ENCODE measurements at places on chromosomes 4 and X.

- DNase-seq, result no peak
These were observed 103.9 kb downstream of the IQCM start for GRCh38 chr4:149711593-149712365.

- no peak for DNase-seq
These were observed 77.3 kb downstream of the NAA11 start for GRCh38 chr4:79248610-79249009.

- DNase-seq, result no peak
These were observed 7.6 kb downstream of the EIF4E start for GRCh38 chr4:98921292-98921691.

GRCh38 chr4:2385516-2385915 is 32.9 kb downstream of the ZFYVE28 start:
- no peak for DNase-seq

DNA sequence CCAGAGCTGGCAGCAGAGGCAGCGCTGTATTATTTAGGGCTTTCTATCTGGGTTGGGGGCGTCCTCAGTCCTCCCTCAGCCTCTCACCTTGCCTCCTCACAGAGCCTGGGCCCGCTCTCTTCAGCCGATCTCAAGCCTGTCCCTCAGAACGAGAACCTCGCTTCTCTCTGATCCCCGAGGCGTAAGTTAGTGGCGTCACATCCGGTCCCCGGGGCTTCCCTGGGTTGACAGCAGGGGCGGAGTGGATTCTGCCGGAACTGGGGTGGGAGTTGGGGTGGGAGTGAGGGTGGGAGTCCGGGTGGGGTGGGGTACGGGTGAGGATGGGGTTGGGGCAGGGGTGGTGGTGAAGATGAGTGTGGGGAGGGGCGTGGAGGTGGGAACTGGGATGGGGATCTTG is at the start of gene MAGEA10:
Gene MAGEA10, minus strand, starts transcription at position 190 of the 397 bp plus-strand sequence. CDS start 2,957 bp downstream, outside the sequence.
- DNase-seq, result no peak

DNA sequence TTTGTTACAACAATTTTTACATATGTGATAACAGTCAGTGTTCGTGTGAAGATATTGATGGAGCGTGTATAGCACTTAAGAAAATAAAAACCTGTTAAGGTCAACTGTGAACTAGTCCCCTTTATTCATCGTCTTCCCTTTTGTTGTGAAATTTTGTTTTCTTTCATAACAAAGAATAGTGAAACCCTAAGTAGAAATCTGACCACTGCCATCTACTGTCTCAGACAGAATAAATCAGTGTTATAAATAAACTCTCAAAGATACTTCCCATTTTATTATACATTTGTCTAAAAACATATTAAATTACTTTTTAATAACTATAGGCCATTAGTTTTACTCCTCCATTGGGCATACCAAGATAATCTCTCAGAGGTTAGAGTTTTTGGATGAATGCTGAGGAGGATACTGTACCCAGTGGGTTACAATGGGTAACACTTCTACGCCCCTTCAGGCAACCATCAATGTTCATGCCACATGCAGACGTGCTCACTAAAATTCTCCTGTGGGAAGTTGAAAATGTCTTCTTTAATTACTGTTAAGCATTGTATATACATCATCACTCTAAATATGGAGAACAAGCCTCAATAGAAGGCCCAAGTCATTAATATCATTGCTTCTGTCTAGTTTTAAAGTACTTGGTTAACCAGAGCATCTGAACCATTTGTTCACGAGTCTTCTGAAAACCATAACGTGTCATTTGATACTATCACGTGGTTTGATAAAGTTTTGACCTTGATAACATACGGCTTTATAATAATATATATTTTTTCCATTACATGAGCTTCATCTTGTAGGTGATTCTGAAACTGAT is 171.2 kb downstream of the TMA16 start:
- no peak for DNase-seq

DNA sequence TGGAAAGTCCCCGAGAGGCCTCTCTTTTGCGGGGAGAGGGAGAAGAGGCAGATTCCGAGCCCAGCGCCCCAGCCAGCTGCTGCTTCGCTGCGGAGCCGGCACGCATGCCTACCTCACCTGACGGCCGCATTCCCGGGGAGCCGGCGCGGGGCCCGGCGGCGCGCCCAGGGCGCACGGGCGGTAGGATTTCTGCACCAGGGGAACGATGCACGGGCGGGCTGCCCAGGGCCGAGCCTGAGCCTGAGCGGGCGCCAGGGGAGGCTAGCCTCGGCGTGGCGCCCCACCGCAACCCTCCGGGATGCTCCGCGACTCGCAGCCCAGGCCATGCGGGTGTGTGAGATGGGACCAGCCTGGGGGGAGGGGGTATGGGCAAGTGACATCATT is 81.3 kb upstream of the SCML1 start:
- no peak for DNase-seq

DNA sequence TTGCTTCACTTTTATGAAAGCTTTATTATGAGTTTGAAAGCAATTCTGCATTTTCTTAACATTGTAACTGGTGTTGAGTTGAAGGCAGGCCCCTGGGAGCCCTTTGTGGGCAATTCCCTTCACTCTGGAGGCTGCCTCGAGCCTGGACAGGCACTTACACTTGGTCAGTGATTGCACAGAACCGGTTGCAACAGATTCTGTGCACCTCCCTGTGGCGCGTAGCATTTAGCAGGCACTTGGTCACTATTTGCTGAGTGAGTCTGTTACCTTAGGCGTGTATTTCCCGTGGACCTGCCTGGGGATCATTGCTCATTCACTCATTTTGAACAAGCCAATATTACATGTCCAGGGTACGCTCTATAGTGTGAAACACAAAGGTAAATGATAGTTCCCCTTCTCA is 80.4 kb downstream of the PTTG2 start:
- DNase-seq, result no peak

DNA sequence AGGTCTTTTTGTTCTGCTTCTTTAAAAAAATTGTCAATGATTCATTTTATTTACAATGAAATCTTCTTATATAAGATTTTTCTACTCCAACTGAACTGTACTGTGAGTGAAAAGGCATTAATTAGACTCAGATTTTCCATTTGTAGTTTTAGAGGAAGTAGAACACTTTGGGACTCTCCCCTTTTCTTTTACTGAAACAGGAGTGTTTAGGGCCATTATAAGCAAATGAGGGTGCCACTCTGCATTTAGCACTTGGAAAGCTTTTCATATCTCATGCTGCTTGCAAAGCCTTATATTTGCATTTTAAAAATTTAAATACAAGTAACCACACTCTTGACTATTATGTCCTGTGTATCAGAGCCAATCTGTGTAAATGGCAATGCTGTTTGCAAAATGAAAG is 584.3 kb downstream of the KLHL13 start:
- no peak for DNase-seq

GRCh38 chr4:147485167-147485566 is 4.3 kb downstream of the EDNRA start:
- no peak for DNase-seq

- DNase-seq, result no peak
These were observed 89.7 kb downstream of the OPHN1 start for GRCh38 chrX:68343551-68343950.

DNA sequence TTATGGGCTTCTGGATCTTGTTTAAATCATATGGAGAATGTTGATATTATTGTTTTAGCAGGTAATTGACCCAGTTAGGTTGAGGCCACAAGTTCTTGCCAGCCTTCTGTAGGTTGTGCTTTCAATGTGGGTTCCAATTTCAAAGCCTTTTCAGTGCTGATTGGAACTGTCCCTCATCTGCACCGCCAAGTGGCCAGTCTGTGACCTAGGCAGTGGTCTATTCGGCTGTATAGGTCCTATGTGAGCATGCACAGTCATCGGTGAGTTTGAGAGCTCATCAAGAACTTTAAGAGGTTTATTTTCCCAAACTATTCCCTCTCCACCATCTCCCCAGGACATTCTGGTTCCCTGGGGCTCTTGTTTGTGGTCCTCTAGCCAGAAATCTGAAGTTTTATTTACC is 35.7 kb downstream of the DDX53 start:
- DNase-seq, result no peak

DNA sequence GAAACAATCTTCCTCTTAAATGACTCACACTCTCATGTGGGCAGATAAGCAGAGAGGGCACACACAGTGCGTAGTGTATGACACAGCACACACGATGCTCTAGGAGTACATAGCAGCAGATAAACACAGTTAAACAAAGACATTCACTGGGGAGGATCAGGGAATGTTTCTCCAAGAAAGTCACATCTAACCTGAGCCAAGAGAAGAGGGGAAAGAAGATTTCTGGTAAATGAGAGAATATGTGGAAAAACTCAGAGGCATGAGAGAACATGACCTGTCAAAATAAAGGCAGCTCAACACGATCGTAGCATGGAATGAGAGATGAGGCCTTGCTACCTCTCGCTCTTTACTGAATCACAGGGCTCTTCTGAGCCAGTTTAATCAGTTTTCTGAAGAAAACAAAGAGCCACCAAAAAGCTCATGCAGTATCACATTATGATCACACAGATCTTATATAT is 251.0 kb downstream of the ANK2 start:
- DNase-seq, result no peak

GRCh38 chr4:82948647-82949204 is 48.2 kb downstream of the THAP9 start:
- DNase-seq, result no peak

- no peak for DNase-seq
These were observed 188.4 kb upstream of the TRPC5 start for GRCh38 chrX:112270991-112271390.

DNA sequence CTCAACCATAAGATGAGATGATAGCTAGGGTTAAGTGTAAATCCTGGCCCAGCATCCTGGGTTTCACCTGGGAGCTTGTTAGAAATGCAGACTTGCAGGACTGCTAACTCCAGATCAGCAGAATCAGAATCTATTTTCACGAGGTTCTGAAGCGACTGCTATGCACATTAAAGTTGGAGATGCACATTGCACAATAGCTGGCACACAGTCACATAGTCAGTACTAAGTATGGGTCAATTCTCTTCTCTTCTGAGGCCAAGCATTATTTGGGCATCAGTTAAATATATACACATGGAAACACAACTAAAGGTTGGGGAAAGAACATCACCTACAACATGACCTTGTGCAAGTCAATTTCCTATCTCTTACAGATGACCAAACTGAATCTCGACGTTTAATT is 155.1 kb upstream of the FGF13 start:
- no peak for DNase-seq

DNA sequence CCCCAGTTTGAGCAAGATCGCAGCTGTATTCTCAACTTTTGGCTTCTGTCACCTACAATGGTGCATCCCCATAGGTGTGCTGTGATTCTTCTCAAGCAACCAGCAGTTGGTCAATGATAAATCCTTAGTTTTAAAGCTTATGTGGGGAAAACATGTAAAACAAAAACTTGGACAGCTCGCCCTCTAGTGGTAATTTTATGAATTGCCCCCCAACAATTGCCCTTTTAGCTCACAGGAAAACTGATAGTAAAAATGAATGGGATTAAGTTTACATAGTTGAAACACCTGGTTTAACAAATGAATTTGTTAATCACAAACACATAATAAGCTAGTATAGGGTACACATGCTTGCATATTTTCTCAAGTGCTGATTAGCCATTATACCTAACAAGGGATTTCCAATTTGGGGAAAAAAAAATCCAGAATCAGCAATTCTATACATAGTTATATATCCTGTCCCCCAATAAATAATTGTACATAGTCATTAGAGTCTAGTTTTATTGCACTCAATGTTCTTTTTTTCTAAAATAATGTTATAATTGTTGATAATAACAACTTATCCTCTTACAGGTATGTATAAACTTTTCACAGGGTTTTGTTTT is 30.1 kb downstream of the TEX13A start:
- DNase-seq, result peak; percentile 68

- DNase-seq, result peak; percentile 75
These were observed 847 bp downstream of the PI4K2B start for GRCh38 chr4:25234390-25235370.

GRCh38 chr4:147287588-147287890 is 193.4 kb upstream of the EDNRA start:
- DNase-seq, result no peak

DNA sequence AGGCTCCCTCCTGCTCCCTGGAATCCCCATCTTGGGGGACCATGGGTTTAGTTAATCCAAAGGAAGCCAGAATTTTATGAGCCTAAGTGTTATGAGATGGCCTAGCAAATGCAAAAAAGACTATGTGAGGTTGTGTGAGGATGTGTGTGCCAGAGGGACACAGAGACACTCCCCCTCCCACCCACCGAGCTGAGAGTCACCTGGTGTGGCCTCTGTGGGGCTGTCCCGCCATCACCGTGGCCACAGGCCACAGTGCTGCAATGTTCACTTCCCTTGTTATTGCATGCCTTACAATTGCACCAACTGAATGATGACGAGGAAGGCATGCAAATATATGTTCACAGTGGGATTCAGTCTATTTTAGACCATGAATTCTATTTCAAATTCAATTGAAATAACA is 601 bp upstream of the FGFBP2 start:
- DNase-seq, result no peak

DNA sequence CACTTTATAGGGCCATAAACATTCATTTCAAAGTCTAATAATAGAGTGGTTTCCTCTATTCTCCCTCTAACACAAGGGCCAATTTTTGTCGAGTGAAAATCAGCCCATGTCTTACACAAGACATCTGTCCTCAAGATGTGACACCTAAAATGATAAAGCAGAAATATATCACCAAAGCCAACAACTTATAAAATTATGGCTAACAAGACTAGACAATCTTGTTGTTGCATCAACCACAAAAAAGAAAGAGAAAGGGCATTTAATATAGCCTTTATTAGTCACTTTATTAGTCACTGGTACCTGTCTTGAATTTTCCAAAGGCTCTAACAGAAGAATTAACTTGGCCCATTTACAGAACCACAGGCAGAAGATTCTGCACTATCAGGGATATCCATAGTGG is 161.6 kb downstream of the SMIM20 start:
- no peak for DNase-seq

- no peak for DNase-seq
These were observed 11.7 kb upstream of the RAB40A start for GRCh38 chrX:103531002-103531401.

- no peak for DNase-seq
These were observed 68.6 kb upstream of the QRFPR start for GRCh38 chr4:121449416-121449815.

DNA sequence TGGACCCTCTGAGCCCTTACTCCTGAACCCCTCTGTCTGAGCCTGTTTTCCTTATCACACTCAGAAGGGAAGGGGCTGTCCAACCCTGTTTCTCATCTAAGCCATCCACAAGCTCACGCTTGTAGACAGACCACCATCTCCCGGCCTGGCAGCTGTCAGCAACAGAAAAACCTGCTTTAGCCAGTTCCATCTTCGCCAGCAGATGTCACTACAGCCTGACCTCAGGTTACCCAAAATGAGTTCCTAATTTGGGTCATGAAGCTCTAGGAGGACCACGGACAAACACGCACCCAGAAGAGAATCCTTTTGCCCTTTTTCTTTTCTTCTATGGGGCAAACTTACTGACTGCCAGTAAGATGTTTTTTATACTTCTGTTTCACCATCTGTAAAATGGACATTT is 445.4 kb downstream of the BCOR start:
- DNase-seq, result no peak

- no peak for DNase-seq
These were observed 1222.4 kb upstream of the PRKX start for GRCh38 chrX:4935846-4936245.

DNA sequence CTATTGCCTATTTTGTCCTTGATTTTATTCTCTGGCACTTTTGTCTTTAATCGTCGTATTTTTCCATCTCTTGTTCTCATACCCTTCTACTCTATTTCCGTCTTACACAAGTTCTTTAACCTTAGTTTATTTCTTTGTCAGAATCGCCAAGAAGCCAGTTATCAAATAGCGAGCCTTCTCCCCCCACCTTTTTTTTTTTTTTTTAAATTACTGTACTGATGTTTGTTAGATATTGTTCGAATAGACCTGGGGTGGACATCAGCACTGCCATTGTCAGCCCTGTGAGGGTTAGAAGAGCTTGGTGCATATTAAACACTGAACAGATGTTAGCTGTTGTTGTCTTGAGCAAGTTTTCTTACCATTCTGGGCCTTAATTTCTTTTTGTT is 1.2 kb downstream of the SPCS3 start:
- DNase-seq, result no peak

All from retina (tissue), 1 donor.